Stimulated activated CD4-positive, alpha-beta T cell treated with anti-CD3 and anti-CD28 coated beads, TNF-alpha, amount 100 ng/mL, for 24 hours (primary cell): ENCODE measurements at places on chromosomes 12 and 14.

- DNase-seq: no peak
These were observed 755 bp downstream of the SETD1B start for GRCh38 chr12:121804417-121805111.

DNA sequence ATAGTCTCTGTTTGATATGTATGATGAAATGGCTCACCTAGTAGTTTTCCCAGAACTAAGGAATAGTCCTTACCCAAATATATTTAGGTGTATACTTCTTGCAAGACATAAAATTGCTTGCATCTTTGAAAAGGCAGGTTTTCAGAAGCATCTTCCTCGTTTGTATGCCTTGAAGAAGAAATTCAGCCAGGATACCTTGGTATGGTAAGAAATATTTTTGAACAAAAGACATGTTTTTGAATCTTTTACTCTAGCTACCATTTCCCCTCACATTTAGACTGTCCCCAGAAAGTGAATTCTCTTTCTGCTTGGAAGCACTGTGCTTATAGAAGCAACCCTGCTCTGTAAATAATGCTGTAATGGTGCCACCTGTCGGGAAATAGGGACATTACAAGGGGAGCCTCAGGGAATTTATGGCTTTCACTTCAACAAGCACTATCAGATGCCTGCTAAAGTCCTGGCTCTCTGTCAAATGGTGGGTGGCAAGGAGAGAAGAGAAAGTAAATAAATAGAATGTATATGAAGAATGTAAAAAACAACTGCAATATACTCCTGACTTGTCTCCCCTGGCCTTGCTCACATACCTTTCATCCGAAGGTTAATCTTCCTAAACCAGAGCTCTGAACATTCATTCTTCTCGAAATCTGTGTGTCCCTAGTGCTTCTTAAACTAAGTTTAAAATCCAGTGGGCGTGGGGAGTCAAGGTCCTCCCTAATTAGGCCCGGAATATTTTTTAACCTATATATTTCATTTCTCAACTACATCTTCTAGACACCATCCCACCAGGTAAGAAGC is 6.1 kb downstream of the CCDC184 start:
- DNase-seq: peak; percentile 62

GRCh38 chr12:2273288-2273687 is 220.5 kb downstream of the CACNA1C start:
- DNase-seq: no peak

DNA sequence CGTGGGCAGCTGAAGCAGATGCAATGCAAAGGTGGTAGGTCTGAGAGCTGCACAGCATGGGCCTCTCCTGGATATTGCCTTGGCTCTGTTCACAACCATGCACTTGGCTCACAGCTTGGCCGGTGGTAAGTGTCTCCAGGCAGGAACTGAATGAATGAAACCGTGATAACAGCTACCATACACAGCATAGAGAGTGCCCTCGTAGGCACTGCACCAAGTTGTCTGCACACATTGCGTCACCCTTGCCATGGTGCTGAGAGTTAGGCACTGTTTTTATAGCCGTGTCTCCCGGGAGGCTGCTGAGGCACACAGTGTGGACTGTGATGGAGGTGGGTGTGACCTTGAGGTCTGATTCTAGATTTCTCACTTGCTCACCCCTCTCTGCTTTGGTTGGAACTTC is 157.6 kb upstream of the VASH1 start:
- no peak for DNase-seq

DNA sequence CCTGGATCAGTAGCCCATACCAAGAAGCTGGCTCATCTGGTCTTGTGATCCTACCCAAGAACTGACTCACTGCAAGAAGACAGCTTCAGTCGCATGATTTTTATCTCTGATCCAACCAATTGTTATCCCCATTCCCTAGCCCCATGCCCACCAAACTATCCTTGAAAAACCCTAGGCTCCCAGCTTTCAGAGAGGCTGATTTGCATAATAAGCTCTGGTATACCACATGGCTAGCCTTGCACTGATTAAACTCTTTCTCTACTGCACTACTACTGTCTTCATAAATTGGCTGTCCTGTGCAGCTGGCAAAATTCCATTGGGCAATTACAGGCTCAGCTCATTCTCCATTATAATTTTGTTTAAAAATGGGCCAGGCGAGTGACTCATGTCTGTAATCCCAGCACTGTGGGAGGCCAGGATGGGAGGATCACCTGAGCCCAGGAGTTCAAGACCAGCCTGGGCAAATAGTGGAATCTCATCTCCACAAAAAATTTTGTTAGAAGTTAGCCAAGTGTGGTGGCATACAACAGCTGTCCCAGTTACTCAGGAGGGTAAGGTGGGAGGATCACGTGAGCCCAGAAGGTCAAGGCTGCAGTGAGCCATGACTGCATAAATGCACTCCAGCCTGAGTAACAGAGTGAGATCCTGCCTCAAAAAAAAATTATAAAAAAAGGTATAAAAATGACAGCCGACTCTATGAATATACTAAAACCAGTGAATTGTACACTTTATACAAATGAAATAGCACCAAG is 76.7 kb upstream of the EIF5 start:
- no peak for DNase-seq

- no peak for DNase-seq
These were observed 190.0 kb downstream of the EMP1 start for GRCh38 chr12:13386323-13387039.

DNA sequence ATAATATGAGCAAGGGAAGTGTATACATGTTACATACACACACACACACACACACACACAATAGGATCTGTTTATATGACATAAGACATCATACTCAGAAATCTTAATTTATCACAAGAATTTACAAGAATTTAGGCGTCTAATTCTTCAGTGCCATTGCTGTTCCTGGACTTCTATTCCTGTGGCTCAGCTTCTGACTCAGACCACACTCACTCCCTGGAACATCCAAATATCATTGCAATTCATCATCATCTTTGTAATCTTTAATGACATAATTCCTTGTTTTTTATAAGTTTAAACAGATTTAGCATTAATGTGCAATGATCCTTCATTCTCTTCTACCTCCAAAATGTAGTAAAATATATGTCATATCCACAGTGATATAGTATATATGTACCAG is 544.2 kb downstream of the FOXG1 start:
- no peak for DNase-seq

DNA sequence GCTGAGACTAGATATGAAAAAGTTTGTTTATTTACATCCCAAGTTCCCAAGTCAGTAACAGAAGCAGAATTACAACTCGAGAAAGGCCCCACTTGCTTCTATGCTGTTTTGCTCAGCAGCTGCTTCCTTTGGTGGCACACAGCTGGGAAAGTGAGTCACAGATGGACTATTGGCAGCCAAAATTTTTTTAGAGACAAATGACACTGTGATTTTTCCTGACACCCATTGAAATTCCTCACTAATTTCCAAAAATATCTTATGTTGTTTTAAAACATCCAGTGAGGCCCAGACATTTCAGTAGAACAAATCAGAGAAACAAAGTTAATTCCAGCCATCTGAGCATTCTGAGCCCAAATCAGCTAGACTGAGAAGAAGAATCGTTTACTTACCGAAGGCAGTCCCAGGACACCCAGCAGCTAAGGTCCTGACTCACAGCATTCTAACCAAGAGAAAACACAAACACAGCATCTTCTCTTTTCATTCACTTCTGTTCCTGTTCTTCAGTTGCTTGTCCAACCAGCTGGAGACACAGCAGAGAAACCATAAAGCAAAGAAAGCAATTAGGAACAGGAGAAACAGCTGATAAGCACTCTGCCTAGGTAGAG is 188.3 kb downstream of the DAD1 start:
- no peak for DNase-seq

- no peak for DNase-seq
These were observed 1419.4 kb downstream of the FSCB start for GRCh38 chr14:43087666-43088065.

DNA sequence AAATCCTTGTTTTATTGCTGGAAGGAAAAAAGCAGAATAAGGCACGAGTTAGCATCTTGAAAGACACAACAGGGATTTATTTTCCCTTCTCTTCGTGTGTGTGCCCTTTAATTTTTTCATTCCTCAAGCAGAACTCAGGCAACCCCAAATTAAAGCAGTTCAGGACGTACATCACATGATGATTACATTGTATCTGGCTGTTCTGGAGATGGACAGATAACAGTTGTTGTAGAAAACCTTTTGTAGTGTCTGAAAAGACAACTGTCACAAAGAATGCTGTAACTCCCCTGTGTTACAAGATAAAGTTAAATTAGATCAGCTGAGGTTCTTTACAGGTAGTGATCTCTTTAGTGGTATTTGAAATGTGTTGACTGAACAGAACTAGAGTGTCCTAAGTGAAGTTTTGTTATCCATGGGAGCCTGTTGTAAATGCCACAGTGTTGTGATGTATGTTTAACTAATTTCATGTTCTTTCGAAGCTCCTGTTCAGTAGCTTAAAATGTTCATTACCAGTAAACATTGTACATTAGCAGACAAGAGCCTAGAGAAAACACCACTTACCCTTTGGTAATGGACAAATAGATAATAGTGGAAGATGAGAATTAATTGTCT is 58.5 kb downstream of the TMTC2 start:
- DNase-seq: no peak

DNA sequence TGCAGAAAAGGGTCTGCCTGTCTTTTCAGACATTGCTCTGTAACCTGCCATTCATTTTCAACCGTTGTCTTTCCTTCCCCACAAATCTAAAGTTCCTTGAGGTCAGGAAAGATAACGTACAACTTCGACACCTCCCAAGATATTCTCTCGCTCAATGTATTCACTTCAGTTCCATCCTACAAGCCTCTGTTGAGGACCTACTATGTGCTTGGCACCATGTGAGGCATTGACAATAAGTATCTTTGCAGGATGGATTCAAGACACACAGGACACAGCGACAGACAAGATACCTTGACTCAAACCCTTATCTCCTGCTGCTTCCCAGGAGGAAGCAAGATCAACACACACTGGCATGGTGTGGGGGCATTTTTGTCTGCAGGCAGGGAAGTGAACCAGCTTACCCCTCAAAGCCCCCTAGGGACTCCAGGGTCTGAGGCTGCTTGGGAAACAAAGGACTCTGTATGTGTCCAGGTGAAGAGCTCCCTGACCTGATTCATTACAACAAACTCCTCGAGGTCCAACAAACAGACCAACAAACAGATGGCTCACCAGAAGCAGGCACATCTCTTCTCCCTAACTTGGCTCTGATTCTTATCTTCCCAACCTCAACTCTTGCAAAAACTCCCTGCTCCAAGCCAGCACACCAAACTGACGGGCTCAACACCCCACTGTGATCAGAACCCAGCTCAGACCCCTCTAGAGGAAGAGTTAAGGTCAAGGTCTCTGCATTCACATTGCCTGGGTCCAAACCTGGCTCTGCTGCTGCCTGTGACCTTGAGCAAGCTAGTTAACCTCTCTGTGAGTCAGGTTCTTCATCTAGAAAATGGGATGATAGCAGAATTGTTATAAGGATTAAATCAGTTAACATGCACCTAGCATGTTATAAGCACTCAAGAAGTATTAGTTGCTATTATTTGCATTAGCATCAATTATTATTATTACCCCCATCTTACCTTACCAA is 6.3 kb downstream of the NUAK1 start:
- no peak for DNase-seq

DNA sequence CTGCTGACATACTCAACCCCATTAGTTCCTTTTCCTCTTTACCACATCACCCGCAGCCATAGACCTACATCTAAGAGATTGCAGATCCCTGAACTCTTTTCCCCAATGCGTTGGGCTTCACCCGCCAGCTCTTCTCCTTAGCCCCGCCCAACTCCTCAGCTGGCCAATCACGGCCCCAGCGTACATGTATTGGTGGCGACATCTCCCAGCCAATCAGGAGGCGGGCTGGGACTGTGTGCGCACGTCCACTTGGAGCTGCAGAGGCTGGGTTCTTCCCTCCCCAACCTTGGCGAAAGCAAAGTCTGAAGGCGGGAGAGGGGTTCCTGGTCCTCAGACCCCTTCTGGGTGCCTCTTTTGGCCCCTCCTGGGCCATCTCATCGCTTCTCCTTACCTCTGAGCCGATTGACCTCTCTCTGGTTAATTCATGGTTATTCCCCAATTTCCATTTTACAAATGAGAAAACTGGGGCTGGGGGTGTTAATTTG is 11.0 kb downstream of the PDE1B start:
- DNase-seq: peak; percentile 67

DNA sequence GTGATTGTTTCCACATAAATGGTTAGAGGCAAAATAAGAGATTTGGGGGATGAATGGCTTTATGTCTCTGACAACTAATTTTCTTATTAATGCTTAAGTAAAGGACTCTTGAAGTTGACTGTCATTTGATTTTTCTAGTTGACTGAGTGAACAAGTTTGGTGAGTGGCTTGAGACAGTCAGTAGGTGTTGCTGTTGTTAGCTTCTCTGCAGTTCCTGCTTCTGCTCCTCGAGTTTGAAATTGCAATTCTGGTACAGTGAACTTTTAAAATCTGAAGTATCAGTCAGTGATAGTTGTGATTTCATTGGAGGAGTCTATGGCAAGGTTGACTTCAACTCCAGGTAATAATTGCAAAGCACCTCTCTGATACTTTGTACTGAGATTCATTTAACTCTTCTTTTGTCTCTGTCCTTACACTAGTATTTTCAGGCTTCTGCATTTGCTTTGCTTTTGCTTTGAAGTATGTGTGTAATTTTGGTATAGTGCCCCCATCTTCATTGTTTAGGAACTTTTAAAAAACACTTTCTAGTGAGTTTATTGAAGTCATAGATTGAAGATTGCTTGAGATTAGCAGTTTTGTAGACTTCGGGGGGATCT is 415.5 kb downstream of the PCNX1 start:
- DNase-seq: no peak

GRCh38 chr14:24713404-24713803 is 79.4 kb upstream of the GZMB start:
- no peak for DNase-seq

DNA sequence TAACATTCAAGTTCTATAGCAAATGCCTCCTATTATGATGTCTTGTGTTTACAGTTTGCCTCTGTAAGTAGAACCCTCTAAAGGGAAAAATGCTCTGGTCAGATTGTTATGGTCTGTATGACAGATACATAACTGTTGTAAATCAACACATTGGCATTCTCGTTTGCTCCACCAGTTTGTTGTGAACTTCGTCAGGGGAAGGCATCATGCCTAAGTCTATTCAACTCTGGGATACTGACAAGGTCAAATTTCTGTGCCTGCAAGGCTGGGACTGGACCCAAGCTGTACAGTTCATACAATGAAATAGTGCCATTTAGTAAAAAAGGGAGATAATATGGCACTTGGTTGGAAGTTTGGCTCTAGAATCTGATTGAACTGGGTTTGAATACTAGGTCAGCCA is 392.3 kb downstream of the RAD51B start:
- no peak for DNase-seq

GRCh38 chr12:82810568-82810967 is 123.9 kb downstream of the TMTC2 start:
- no peak for DNase-seq

- no peak for DNase-seq
These were observed 462.5 kb downstream of the NAV3 start for GRCh38 chr12:78293059-78293686.

GRCh38 chr14:39431416-39432178 is 636 bp downstream of the FBXO33 start:
- DNase-seq: peak; percentile 40

GRCh38 chr12:53586745-53587144 is 39.4 kb downstream of the ATF7 start:
- DNase-seq: no peak

GRCh38 chr12:66072135-66072534 is 58.4 kb downstream of the LLPH start:
- no peak for DNase-seq

- no peak for DNase-seq
These were observed 27.8 kb downstream of the CHGA start for GRCh38 chr14:92950773-92951172.
